ENCODE measurements at places on chromosomes 3 and 15. TPM values are rescaled to one million over a fixed set of nuclear protein-coding genes. Genes with fewer than 3 reads are reported as not detected.

FURIN gene
- total RNA-seq, result 56.3 TPM

ARHGEF26 gene
- 11.2 TPM for total RNA-seq

CTXN2 gene
- total RNA-seq, result 0.07 TPM

AADAC gene
- total RNA-seq, result 12.2 TPM

IGSF11 gene
- total RNA-seq, result 4.8 TPM

TM4SF4 gene
- 42.5 TPM for total RNA-seq

MOBP gene
- total RNA-seq, result not detected

ALDH1A3 gene
- 14.5 TPM for total RNA-seq

TTLL13 gene
- 0.14 TPM for total RNA-seq

UTS2B gene
- not detected for total RNA-seq

GPR62 gene
- not detected for total RNA-seq

MCTP2 gene
- total RNA-seq, result not detected

ATP13A5 gene
- not detected for total RNA-seq

RASGRF1 gene
- 0.34 TPM for total RNA-seq

All from A549 treated with Hydrocortisone at 1 μM for 4 hours (cell line).